Stimulated activated CD8-positive, alpha-beta memory T cell treated with anti-CD3 and anti-CD28 coated beads, Interleukin-4, amount 100 ng/mL, for 4 hours (primary cell): ENCODE measurements at places on chromosomes 7 and 10.
A peak's percentile ranks its signal among the peaks of the same experiment; 100 is the strongest.

GRCh38 chr10:3801558-3802192 lies 16.7 kb upstream of the KLF6 start:
- DNase-seq, result no peak

GRCh38 chr7:112263519-112263918 lies 57.0 kb downstream of the ZNF277 start:
- DNase-seq, result no peak

DNA sequence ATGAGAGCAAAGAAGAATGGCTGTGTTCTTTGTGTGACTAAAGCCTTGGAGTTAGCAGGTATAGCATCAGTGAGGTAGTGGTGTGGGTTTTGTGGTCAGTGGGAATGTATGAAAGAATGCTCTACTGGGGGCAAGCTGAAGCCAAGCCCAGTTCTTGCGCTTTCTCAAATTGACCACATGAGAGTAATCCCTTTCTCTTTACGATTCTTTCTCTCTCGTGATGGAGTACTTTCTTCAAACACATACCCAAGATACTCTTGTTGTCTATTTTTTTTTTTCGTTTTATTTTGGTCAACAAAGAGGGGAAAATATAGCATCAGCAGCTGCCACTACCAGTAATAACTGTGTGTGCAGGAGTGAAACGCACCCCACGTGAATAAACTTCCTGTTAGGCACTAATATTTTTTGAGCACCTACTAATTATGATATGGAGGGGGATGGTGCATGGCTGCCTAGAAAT lies 8.4 kb upstream of the PANK1 start:
- no peak for DNase-seq

DNA sequence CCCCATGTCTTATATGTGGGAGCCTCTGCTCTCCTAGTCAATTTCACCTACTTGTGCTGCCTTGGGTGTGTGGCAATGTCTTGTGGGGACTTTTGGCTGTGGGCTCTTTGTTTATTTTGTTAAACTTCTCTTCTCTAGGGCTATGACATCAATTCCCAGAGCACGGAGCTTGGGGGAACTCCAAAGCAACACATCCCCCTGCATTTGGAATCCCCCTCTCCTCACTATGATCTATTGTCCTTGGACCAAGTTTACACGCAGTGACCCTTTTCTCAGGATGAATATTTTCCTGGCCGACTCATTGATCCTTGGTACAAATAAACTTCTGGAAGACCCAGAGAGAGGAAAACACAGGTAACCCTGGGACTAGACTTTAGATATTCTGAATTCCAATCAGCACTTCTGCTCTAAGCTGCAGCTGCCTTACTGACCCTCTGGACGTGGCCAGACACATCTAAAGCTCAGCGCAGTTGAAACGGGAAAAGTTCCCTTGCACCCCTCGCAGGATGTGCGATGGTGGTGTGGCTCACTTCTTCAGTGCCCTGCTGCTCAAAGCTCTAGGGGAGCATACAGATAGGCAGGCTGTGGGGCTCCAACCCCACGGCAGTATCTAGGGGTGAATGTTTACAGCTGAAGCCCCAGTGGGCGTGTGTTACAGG lies 110.8 kb downstream of the TMEM178B start:
- no peak for DNase-seq

GRCh38 chr7:94357076-94357475 lies 37.6 kb upstream of the COL1A2 start:
- no peak for DNase-seq

GRCh38 chr7:17679458-17679857 lies 260.8 kb downstream of the SNX13 start:
- no peak for DNase-seq

GRCh38 chr10:36380538-36380937 lies 738.4 kb upstream of the FZD8 start:
- no peak for DNase-seq

- DNase-seq, result no peak
These were observed 1126.1 kb upstream of the LRRN3 start for GRCh38 chr7:109964780-109965179.

- DNase-seq, result peak; percentile 54
These were observed 167.8 kb upstream of the EEPD1 start for GRCh38 chr7:35985126-35985754.

- no peak for DNase-seq
These were observed 210.8 kb downstream of the DIP2C start for GRCh38 chr10:478471-479245.

DNA sequence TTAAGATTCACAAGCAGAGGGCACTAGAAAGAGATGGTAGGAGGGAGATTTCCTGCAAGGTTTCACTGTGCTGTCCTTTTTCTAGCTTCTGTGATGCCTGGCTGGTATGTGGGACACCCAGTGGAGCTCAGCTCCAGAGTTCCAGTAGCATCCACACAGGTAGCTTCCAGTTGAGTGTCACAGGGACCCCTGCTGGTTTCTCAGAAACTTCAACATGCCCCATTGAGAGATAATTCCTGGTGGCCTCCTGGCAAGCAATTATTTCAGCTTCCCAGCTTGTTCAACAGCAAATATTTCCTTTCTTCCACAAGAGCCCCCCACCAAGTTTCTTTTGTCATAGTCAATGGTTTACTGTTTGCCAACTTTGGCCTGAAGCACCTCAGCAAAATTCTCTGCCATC lies 858.7 kb downstream of the REEP3 start:
- DNase-seq, result no peak

DNA sequence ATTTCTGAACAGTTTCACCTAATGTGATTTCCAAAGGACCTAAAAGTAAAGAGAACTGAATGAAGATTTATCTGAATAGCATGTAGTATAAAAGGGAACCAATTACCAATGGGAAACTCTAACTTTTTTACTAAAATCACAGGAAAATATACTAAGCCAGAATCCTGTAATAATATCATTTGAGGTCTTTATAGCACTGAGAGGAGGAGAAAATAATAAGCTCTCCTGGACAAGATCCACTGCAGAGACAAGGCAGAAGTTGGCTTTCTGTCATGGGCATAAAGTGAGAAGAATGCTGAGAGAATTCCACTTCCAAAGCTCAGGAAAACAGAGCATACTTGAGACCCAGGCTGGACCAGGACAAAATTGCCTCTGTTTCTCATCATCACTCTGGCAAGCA lies 1131.4 kb downstream of the SORCS1 start:
- no peak for DNase-seq

- no peak for DNase-seq
These were observed 696 bp downstream of the MALSU1 start for GRCh38 chr7:23299770-23300300.

DNA sequence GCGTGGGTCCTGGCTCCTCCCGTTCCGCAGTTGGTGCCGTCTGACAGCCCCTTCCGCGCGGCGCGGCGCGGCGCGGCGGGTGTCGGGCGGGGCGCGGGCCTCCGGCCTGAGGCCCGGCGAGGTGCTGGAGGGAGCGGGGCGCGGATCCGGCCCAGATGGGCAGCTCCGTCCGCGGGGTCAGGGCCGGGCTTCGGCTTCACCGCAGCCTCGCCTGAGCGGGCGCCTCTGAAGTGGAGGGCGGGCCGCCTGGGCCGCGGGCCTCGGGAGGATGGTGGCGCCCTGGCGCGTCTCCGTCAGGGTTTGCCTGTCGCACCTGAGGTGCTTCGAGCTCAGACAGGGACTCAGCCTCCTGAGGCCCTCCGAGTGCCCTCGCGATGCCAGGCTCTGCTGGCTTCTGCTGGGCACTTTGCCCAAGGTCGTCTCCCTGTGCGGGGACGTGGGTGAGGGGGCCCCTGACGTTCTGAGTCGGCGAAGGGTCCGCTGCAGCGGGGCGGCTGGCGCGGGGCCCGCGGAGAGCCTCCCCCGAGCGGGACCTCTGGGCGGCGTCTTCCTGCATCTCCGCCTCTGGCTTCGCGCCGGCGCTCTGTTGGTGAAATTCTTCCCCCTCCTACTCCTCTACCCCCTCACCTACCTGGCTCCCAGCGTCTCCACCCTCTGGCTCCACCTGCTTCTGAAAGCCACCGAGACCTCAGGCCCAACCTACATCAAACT lies 473 bp downstream of the ADCK2 start:
- peak; percentile 19 for DNase-seq

GRCh38 chr7:149307775-149308501 lies 45.9 kb downstream of the ZNF783 start:
- no peak for DNase-seq

GRCh38 chr10:25896421-25896820 lies 37.6 kb upstream of the MYO3A start:
- no peak for DNase-seq

GRCh38 chr7:94173436-94173835 lies 169.3 kb upstream of the BET1 start:
- no peak for DNase-seq

DNA sequence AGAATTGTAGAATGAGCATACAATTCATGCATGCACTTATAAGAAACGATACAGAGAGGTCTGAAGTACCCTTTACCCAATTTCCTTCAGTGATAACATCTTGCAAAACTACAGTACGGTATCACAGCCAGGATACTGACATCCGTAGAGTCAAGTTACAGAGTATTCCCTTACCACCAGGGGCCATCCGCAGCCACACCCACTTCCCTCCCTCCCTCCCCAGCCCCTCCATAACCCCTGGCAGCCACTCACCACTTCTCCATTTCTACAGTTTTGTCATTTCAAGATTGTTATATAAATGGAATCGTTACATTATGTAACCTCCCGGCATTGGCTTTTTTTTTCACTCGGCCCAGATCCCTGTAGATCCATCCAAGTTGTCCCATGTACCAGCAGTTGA lies 113.6 kb upstream of the RET start:
- DNase-seq, result no peak

GRCh38 chr10:17805921-17806577 lies 3.1 kb upstream of the MRC1 start:
- DNase-seq, result no peak
